ACHN (cell line): ENCODE measurements at places on chromosomes 7 and 10.

- DNase-seq, result no peak
These were observed 49.7 kb upstream of the DDC start for GRCh38 chr7:50614721-50615518.

DNA sequence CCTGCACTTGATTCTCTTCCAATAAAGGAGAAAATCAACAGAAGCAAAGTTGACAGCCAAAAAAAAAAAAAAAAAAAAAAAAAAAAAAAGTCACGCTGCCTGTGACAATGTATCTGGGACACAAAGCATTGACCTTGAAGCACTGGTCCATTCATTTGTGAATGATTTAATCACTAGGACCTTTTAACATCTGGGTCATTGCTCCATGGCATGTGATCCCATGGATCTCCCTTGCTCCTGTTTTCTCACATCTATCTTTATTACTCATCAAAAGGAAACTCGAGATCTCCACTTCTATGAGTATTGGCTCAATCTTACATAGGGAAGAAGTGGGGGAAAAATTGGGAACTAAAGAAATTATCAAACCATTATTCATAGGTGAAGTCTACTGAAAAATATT, 89.6 kb upstream of the SMIM30 start:
- DNase-seq, result no peak

- no peak for DNase-seq
These were observed 65.9 kb downstream of the CREB3L2 start for GRCh38 chr7:137935884-137936508.

- no peak for DNase-seq
These were observed 715.3 kb downstream of the CNTNAP2 start for GRCh38 chr7:146831875-146832274.

- no peak for DNase-seq
These were observed 124.1 kb downstream of the LMBR1 start for GRCh38 chr7:156768698-156769472.

DNA sequence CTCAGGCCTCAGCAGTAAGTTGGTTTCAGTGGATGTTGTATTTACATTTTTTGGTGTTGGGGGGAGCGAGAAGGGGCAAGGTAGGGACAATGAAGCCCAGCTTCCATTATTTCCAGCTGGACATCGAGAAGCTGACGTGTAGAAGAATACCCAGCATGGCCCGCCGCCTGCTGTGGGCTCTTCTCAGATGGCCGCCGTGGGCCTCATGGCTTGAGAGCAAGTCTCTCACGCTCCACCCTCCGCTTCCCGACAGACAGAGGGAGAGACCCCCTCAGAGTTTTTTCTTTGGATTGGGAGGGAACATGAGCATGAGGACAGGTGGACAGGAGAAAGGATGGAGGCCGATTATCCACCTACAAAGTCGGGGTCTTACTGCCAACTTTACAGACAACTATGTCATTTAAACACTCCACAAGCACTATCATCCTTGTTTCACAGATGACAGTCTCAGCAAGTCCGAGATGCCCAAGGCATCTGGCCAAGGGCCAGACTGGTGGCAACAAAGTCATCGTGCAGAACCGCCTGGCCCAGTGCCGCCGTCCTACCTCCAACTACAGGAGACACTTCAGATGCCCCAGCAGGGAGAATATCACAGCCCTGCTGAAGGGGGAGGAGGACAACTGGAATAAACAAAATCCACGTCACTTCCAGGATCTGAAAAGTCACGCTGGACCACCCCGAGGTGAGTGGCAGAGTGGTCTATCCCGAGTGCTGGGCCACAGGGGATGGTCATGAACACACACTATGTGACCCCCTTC, 195.9 kb downstream of the DIP2C start:
- no peak for DNase-seq

DNA sequence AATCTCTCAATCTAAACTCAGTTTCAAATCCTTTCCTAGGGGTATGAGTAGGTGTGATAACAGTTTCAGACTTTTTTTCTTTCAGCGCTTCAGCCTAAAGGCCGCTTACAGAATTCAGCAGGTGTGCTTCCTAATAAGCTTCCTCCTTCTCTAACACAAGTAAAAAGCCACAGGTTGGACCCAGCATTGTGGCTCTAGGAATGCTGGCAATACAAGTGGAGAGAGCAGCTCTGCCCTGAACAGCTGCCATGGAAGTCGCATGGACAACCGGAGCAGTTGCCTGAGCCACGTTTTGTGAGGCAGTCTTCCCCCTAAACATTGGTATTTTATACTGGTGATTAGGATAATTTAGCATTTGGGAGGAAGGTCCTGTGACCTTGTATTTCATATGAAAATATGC, 83.5 kb downstream of the ST7 start:
- no peak for DNase-seq

GRCh38 chr10:115118346-115118745, 25.2 kb downstream of the ATRNL1 start:
- DNase-seq, result peak; percentile 46

- DNase-seq, result peak; percentile 60
These were observed 217.2 kb upstream of the MKLN1 start for GRCh38 chr7:131110297-131111080.

DNA sequence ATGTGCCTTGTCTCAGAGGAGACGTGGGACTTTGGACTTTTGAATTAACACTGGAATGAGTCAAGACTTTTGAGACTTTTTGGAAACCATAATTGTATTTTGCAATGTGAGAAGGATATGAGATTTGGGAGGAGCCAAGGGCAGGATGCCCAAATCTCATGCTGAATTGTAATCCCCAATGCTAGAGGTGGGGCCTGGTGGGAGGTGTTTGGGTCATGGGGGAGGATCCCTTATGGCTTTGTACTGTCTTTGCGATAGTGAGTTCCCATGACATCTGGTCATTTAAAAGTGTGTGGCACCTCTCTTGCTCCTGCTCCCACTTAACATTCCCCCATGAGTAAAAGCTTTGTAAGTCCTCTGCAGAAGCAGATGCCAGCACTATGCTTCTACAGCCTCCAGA, 39.2 kb downstream of the DNAJC9 start:
- no peak for DNase-seq

- peak; percentile 46 for DNase-seq
These were observed 67.7 kb downstream of the GPAM start for GRCh38 chr10:112115781-112116385.

GRCh38 chr7:5692112-5692844, 89.2 kb downstream of the RNF216 start:
- peak; percentile 69 for DNase-seq

- no peak for DNase-seq
These were observed 14.9 kb upstream of the EBF3 start for GRCh38 chr10:129978980-129979379.

- DNase-seq, result no peak
These were observed 119.6 kb downstream of the DOCK1 start for GRCh38 chr10:127024685-127025435.
